Stimulated activated CD4-positive, alpha-beta T cell treated with anti-CD3 and anti-CD28 coated beads, Interleukin-12 subunit alpha, Interleukin-12 subunit beta, amount 100 ng/mL, for 24 hours (primary cell): ENCODE measurements at places on chromosomes 7 and 10.

- DNase-seq: no peak
Observed at GRCh38 chr7:119712886-119713462, 560.0 kb upstream of the KCND2 start.

DNA sequence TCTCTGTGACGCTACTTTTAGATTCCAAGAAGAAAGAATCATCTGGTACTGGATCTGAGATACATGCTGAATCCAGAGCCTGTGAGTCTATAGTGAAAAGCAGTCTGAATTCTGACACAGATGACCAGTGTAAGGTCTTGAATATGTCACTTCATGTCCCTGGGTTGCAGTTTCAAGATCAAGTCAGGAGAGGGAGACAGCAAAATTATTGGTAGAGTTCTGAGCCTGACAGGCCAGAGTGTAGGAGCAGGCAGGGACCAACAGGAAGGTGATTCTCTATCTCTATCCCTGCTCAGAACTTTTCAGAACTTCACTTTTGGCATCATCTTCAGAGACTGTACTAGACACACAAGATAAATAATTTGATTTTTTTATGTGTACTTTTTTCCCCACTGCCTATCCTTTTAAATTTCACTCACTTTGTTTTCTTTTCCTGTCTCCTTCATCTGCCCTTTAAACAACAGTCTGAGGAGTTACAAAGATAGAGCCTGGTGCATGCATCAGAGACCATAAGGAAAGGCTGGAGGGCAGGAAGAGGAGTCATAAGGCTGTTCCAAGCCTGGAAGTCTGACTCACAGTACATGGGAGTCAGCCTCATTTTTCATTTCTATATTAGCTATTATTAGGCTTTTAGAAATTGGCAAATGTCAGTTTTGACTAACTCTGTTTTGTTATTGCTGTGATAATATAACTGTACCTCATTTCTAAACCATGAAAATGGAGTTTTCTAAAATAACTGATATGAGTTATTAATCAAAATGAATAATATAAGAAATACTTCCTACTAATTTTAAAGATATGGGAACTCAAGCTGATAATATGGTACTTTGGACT, 120.2 kb upstream of the TMEM229A start:
- DNase-seq: no peak

- DNase-seq: no peak
Observed at GRCh38 chr7:30224511-30225062, 59.8 kb upstream of the ZNRF2 start.

DNA sequence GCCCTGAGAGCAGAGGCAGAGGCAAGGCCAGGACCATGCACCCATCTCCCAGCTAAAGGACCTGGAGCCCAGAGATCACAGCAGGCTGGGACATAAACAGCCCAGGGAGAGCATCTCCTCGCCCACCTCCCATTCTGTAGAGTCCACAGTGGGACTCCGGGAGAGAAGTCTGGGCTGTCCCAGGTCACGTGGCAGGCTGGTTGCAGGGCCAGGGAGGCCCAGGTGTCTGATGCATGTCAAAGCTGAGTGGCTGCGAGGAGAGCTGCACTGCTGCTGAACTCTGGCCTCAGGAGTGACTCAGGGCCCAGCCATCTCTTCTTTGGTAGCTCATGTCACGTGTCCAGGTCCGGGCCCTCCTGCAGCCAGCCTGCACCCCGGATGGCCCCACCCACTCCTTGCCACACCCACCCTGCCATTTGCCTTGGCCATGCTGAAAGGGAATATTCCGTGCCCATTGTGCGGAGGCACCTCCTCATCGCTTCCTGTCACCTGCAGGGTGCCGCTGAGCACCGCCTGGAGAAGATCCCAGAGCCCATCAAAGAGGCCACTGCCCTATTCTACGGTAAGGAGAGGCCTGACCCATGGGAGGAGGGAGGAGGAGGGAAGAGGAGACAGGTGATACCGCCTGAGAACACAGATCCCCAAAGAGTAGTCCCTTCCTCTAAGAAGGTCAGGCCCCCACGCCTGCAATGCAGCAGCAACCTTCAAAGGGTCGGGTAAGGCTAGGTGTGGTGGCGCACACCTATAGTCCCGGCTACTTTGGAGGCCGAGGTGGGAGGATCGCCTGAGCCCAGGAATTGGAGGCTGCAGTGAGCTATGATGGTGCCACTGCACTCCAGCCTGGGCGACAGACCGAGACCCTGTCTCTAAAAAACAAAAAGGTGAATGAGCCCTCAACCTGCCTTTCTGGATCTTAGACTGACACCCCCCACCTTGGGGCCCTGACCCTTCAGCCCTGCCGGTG, 12.6 kb upstream of the SH2B2 start:
- no peak for DNase-seq

GRCh38 chr7:50502001-50502684, 52.0 kb upstream of the FIGNL1 start:
- no peak for DNase-seq

DNA sequence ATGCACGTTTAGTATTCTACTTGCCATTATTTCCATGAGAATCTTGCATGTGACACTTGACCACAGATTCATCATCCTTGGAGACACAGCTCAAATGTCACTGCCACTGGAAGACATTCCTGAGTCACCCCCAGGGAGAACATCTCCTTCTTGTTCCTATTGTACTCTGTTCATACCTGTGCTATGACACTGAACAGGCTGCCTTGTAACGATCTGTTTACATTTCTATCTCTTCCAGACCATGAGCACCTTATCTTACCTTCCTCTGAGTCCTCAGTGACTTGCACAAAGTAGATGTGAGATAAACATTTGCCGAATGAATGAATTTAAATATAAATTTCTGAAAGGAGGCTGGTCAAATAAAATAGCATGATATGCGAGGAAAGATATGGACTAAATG, 331.9 kb upstream of the LRRN3 start:
- no peak for DNase-seq

DNA sequence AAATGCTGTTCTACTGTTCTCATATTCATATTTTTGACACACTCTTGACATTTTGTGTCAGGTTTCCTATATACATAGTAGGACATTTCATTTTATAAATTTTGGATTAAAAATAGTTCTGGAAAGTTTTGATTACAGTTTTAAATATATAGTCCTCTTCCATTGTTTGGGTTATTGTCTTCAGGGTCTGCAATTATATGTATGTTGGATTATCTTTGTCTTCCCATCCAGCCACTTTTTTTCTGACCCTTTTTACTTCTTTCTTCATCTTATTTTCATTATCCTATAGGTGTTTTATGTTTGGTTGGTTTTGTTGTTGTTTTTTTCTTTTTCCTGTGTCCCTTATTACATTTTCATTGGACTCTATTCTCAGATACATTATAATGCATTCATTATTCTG, 71.1 kb upstream of the CCDC6 start:
- no peak for DNase-seq
